Neural progenitor cell (in vitro differentiated cells): ENCODE measurements at places on chromosomes 4 and X.
A peak's percentile ranks its signal among the peaks of the same experiment; 100 is the strongest.

GRCh38 chr4:110705440-110705782 is 82.5 kb upstream of the PITX2 start:
- H3K27me3 ChIP-seq: no peaks in the 10 kb centered on the region
- H3K36me3 ChIP-seq: no peaks in the 10 kb centered on the region
- no peak for DNase-seq

DNA sequence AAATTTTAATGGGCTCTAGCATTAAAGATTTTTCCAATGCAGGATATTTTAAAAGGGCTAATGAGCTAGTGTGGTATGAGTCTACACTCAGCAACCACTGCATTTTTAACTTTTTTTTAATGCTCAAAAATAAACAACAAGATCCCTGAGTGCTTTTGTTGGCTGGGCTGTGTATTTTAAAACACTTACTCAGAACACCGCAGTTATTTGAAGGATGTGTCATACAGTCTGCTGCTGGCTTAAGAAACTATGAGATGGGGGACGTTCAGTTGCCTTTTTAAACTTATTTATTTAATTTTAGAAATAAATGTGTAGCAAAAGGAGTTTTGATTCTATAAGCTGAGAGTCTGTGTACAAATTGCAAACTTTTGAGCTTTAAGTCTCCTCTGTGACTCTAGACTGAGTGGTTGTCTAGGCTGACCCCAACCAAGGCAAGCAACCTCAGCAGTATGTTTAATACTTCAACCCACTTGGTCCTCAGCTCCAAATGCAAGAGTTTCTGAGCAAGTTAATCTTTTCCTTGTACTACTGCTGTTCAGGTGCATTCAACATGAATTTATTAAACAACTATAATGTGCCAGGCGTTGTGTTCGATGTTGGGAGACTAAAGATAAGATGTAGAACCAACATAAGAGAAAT is 278.6 kb upstream of the DIPK2B start:
- H3K36me3 ChIP-seq: no peaks in the 10 kb centered on the region
- no peaks in the 10 kb centered on the region for H3K27me3 ChIP-seq
- no peak for DNase-seq
- H3K4me1 ChIP-seq: no peaks in the 10 kb centered on the region
- no peak overlapping the region for H3K4me3 ChIP-seq
- no peak overlapping the region for H3K27ac ChIP-seq

DNA sequence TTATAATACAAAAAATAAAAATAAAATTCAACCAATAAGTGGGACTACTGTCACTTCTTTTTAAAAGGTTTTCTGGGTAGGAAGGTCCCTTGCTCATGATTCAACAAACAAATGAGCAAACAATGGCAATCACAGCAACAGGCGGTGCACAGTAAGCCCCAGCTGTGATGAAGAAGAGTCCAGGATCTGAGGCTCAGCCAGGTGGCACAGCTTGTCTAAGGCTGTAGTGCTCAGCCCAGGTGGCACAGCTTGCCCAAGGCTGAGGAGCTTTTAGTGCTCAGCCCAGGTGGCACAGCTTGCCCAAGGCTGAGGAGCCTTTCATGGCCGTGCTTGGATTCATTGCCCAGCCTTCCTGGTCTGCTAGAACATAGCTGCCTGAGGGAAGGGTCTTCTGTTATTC is 75.0 kb downstream of the ZFYVE28 start:
- no peaks in the 10 kb centered on the region for H3K36me3 ChIP-seq
- DNase-seq: no peak
- H3K27ac ChIP-seq: no peak overlapping the region
- no peak overlapping the region for H3K4me3 ChIP-seq

DNA sequence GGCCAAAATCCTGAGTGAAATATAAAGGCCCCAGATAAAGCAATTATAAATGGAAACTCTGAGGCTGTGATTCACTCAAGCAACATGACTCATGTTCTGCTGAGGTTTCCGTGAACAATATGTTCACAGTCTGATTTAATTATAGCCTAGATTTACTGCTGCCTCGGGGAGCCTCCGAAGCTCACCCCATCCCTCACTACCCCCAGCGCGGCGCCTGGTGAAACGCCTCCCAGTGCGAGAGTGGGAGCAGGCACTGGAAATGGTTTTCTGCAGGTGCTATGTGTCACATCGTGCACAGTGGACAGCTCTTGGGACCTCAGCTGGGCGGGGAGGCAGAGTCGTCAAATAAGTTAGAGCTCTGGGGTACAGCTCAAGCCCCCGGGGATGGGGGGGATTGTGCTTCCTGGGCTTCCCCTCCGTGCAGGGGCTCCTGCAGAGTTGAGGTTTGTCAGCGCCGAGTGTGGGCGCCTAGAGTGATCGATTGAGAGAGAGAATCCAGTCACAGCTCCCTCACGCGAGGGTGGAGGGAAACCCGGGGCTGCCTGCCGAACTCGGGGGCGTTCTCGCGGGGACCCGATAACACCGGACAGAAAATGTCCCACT is 110.6 kb downstream of the PHKA2 start:
- H3K4me3 ChIP-seq: no peak overlapping the region
- DNase-seq: no peak
- no peaks in the 10 kb centered on the region for H3K27me3 ChIP-seq
- no peaks in the 10 kb centered on the region for H3K4me1 ChIP-seq
- H3K27ac ChIP-seq: no peak overlapping the region

- no peaks in the 10 kb centered on the region for H3K36me3 ChIP-seq
- no peak overlapping the region for H3K4me3 ChIP-seq
- no peaks in the 10 kb centered on the region for H3K27me3 ChIP-seq
- H3K27ac ChIP-seq: no peak overlapping the region
- DNase-seq: peak; percentile 36
- peaks cover 4% of the 10 kb centered on the region for H3K4me1 ChIP-seq
Observed at GRCh38 chr4:162061214-162061613, 102.6 kb downstream of the FSTL5 start.
